Fibroblast of pulmonary artery (primary cell): ENCODE measurements at places on chromosomes 6 and 20.

DNA sequence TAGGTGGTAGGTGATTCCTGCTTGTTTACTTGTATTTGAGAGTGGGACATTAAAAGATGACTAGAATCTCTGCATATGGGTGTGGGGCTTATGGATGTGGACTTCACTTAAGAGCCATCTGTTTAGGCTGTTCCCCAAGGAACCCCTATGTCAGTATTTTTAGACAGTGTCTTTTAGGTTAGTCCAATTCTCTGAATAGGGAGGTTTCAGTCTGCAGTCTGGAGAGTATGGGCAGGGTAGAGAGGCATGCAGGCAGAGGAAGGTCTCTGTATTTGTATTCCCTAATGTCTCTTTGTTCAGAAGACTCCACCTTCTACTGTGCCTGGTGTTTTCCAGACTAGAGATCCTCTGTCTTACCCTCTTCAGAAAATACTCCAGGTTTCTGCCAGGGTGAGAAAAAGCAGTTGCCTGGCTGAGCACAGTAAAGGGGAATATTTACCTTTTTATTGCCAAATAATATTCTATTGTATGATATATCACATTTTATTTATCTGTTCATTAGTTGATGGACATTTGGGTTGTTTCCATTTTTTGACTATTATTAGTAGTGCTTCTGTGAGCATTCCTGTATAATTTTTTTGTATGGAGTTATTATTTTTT lies 19.1 kb downstream of the SLX4IP start:
- DNase-seq, result no peak

DNA sequence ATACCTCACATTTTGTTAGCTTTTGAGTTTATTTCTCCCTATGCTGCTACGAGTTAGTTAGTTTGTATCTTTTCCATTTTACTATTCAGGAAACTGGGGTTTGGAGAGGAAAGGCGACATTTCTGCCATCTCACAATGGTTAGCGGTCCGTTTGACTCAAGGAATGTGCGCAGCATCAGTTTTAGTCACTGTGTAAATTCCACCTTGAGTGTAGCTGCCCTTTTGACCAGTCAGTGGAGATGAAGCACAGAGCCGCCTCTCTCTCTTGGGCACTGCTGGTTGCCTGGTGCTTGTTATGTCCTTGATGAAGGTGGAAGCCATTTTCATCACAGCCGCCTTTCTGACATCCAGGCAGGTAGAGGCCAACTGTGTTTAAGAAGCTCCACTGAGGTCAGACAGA lies 185.5 kb downstream of the SCP2D1 start:
- no peak for DNase-seq

- no peak for DNase-seq
Observed at GRCh38 chr20:12987261-12987660, 21.5 kb upstream of the SPTLC3 start.

DNA sequence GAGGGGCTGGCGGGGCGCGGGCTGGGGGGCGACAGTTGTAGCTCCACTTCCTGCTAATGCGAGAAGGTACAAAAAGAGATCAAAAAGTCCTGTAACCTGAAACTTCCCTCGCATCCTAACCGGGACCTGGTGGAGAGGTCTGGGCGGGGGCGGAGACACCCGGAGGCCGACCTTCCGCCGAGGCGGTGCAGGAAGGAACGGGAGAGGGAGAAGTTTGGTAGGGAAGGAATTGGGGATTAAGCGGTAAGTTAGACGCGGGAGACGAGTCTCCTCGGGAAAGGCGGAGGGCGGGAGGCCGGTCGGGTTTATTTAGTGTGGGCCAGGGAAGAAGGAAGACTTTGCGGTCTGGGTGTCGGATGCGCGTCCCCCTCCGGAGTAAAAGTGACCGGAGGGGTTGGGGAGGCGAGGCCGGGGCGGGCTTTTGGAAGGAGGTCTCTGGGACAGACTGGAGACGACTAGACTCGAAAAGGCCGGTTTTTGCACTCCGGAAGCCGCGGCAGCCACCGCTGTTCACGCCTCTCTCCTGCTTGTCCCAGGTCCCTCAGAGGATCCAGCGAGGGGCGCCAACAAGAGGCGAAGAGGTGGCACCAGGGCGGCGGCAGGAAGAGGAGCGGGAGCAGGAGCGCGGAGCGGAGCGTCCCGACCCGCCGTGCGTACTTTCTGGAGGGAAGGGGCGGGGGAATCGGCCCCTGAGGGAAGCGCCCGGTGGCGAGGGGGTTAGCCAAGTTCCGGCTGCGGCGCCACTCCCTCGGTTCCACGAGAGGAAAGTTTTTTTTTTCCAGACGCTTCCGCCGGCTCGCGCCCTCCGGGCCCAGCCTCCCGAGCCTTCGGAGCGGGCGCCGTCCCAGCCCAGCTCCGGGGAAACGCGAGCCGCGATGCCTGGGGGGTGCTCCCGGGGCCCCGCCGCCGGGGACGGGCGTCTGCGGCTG lies 734 bp downstream of the TPBG start:
- peak; percentile 69 for DNase-seq

DNA sequence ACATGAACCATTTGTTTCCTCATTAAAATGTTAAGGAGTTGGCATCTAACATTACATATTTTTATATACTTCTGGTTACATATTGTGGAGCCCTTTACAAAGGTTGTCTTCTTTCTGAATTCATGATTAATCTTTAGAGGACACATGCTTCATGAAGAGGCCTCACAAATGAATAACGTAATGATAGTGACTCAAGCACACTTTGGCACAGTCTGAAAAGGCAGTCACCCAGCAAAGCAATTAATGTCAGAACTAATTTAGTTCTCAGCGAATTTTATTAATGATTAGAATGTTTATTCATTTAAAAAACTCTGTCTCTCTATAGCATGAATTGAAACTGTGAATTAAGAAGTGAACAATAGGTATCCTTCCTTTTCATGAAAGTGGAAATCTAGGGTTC lies 854.2 kb downstream of the PHF3 start:
- no peak for DNase-seq

- DNase-seq, result no peak
Observed at GRCh38 chr6:125469915-125470314, 168.1 kb upstream of the HDDC2 start.

- peak; percentile 39 for DNase-seq
Observed at GRCh38 chr6:161088676-161089328, 97.2 kb downstream of the MAP3K4 start.

GRCh38 chr6:129709196-129709768 lies 695 bp downstream of the ARHGAP18 start:
- peak; percentile 83 for DNase-seq

DNA sequence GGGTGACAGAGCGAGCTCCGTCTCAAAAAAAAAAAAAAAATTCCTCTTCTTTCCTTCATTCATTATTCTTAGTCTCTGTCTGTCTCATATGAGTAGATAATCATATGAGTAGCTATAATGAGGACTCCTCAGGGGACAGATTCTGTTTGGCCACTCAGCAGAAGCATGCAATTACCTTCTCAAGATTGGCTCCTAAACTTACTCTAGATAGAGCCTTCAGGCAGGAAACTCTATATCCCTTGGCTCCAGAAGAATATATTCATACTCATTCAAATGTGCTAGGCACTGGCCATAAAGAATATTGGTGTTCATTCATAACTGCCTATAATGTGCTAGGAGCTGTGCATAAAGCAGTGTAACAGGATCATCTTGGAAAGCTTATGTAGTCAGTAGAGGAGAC lies 2.2 kb upstream of the ACAT2 start:
- no peak for DNase-seq

DNA sequence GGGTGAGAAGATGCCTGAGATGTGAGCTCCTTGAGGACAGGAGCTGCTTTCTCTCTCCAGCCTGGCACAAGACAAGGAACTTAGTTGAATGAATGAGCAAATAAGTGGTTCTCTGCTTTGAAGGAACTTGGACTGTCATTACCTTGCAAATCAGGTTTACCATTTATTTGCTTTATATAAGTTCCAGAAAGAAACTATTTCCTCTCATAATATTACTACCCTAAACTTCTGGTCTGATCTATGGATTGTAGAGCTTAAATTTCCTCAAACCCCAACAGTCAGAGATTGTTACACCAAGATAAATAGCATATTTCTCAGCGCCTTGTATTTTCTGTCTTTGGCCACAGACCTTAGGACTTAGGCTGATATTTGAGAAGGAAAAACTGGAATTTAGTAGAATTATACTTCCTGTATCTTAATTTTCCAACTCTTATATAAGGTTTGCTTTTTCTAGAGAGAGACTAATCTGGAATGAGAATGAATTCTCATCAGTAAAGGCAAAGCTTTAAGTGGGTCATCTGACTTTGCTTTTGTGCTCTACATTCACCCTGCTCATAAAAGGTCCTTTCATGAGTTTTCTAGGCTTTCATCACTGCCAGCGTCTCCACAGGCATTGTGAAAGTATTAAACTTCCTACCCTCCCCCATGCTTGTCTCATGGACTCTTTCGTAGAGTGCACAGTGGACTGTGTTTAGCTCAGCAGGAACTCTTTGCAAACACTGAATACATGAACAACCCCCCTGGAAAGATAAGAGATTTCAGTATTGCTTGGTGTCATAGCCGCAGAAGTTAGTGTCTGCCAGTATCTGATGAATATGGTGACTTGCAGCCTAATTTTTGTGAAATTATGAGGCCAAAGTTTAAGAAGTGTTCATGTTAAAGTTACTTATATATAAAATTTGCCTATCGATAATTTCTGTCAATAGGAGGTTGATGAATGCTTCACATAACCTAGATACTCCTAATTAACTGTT lies 74.0 kb downstream of the PTPRA start:
- DNase-seq, result peak; percentile 86

- peak; percentile 21 for DNase-seq
Observed at GRCh38 chr20:32707691-32708581, 34.2 kb upstream of the C20orf203 start.

DNA sequence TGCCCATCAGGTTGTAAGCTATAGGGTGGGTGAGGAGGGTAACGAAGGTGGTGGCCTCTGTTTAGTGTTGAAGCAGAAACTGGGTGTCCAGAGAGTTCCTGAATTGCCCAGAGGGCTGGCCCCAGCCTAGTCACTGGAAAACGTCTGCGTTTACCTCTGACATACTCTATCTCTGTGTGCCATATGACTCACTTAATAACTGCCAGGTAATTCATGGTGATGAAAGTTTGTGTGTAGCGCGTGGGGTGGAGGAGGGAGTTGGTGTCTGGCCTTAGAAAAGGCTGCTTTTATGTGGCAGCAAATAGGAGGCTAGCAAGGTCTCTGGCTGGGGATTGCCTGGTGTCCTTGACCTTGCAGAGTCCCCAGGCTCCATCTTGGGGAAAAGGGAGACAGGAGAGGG lies 47.3 kb downstream of the SLC35D3 start:
- DNase-seq, result no peak

DNA sequence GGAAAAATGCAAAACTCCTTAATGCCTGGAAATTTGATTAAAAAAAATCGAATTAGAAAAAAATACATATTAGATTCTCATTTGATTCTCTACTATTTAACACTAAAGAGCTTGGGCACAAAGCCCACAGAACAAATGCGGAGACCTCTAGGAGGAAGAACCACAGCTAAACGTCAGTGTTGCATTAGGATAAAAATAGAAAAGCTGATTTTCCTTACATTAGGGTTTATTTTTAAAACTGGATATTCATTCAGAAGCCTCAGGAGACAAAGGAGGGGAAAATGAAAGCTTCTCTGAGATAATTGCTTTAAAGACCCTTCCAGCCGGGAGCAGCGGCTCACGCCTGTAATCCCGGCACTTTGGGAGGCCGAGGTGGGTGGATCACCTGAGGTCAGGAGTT lies 77.3 kb downstream of the ECT2L start:
- no peak for DNase-seq

GRCh38 chr6:25415701-25416100 lies 136.5 kb downstream of the CARMIL1 start:
- no peak for DNase-seq

GRCh38 chr6:159931846-159932245 lies 37.0 kb upstream of the IGF2R start:
- no peak for DNase-seq

DNA sequence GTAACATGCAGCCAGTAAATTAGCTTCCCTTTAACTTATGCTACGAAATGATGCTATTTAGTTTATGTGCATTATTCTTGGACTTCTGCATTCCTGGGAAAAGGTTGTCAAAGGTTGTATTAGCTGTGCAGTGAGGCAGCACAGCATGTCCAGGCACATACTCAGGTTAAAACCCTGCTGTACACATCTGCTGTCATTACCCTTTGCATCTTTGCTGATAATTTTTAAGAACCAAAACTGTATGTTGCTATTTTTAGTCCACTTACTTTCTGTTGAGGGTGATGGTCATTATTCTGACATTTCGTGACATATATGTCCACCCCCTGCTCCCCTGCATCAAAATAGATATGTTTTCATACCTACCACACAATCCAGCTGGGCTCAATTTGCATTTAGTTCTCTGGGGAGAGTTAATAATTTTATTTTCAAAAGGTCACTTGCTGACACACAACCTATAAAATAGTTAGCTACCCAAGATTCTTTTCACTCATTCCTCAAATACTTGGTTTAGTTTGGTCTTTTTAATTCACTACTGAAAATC lies 142.5 kb upstream of the SPACA1 start:
- DNase-seq, result no peak

DNA sequence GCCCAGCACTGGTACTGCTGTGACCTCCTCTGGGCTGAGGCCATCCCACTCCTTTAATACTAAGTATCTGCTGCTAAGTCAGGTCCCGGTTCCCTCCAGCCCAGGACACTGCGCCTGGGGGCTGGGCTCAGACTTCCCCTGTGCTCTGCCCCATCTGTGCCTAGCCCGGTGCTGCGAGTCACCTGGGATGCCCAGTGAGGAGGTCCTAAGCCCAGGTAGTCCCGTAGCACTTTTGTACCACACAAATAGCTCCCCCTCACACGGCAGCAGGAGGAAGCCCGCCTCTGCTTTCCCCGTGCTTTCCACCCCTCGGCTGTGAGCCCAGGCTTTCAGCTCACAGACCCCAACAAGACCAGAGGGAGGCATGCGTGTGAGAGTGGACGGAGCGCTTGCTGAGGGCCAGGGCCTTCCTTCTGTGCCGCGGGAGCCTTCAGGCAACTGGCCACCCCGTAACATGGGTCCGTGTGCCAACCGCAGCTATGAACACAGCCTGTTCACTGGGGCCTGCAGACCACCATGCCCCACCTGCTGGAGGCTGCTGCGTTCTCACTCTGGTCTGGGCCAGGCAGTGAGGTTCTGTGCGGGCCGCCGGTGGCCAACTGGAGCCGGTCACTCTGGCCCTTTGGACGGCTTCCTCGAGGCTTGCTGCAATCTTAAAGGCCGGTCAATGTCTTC lies 79.9 kb upstream of the MPC1 start:
- no peak for DNase-seq

DNA sequence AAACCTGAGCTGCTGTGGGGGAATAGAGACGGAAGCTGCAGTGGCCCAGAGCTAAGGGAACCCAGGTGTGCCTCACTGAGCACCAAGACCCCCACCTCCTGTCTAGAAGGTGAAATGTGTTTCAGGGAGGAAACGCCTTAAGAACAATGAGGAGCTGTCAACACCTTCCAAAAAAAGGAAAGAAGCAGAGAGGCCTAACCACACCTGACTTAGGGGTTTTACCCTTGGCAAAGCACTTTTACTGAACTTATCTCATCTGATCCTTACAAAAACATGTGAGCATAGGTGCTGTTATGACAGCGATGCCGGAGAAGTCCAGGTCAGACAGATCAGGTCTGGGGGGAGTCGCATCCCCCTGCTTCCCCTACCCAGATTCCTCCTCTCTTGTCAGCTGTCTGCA lies 16.1 kb upstream of the CDKN1A start:
- DNase-seq, result no peak
